Stimulated activated CD8-positive, alpha-beta memory T cell treated with anti-CD3 and anti-CD28 coated beads, Interleukin-15, amount 100 ng/mL, for 24 hours (primary cell): ENCODE measurements at places on chromosomes 6 and 20.

- no peak for DNase-seq
Observed at GRCh38 chr6:22647719-22648118, 78.4 kb downstream of the HDGFL1 start.

DNA sequence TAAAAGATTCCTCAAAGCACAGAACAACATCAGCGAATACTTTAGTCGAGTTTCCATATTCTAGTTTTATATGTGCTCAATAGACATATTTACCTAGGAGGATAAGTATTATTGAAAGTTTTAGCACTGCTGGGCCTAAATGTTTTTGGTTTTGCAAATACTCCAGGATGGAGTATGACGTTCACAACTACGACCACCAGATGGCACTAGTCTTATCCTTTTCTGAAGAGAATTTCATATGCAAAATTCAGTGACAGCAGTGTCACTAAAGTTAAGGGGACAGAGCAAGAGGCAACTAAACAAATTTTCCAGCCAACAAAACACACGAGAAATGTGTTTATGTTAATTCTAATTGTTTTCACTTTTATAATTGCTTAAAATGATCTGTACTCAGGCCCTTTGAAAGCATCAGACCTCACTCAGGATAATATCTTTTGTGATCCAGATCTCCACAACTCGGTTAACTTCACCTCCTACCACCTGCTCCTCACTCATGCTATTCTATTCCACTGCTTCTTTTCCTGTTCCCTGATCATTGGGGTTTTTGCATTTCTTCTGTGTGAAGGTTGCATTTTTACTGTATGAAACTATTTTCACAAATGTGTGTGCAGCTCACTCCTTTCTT lies 220.8 kb downstream of the TRDN start:
- no peak for DNase-seq

DNA sequence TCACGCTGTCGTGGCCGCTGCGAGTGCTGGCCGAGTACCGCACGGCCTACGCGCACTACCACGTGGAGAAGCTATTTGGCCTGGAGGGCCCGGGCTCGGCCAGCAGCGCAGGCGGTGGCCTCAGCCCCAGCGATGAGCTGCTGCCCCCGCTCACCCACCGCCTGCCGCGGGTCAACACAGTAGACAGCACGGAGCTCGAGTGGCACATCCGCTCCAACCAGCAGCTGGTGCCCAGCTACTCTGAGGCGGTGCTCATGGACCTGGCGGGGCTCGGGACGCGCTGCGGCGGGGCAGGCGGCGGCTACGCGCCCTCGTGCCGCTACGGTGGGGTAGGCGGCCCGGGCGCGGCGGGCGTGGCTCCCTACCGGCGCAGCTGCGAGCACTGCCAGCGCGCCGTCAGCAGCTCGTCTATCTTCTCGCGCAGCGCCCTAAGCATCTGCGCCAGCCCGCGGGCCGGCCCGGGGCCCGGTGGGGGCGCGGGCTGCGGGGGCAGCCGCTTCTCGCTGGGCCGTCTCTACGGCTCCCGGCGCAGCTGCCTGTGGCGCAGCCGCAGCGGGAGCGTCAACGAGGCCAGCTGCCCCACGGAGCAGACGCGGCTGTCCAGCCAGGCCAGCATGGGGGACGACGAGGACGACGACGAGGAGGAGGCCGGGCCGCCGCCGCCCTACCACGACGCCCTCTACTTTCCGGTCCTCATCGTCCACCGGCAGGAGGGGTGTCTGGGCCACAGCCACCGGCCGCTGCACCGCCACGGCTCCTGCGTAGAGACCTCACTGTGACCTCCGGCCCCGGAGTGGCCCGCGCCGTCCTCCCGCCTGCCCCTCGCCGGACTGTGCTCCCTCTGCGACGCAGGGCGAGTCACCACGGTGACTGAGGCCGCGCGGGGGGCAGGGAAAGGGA lies 5.7 kb downstream of the TMEM151B start:
- DNase-seq = no peak

DNA sequence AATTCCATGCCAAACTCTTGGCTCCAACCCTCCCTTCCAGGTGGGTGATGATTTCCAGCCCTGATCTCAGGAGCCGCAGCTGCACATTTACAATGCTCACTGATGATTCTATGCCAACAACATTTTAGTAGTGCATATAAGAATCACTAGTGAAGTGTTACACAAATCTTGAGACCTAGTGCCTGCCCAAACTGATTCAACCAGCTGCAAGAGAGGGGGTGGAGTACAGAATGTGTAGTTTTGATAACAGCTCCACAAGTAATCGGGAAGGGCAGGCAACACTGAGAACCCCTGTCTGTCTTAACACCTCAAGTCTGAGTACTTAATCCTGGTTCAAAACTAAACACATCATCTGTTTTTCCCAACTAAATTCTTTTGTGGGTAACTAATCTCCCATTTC lies 91.7 kb downstream of the PRDM1 start:
- no peak for DNase-seq

GRCh38 chr20:38190936-38191371 lies 25.9 kb upstream of the TGM2 start:
- no peak for DNase-seq

- no peak for DNase-seq
Observed at GRCh38 chr6:112639391-112639831, 292.3 kb downstream of the RFPL4B start.

- DNase-seq = no peak
Observed at GRCh38 chr20:37114012-37114411, 18.2 kb upstream of the RBL1 start.

DNA sequence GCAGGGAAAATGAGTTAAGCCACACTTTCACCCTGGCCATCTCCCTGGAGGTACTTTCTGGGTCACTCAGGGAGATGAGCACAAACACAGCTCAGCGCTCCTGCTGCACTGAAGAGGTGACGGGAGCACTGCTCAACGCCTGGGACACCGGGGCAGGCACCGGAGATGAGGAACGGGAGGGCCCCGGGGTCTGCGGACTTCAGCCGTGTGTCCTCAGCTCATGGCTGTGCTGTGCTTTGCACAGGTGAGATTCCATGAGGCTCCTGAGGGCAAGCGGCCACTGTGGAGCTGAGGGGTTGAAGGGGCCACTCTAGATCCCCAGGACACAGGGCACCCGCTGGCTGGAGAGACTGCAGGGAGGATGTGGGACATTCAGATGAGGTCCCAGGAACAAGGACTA lies 234.2 kb upstream of the EXOC2 start:
- no peak for DNase-seq

DNA sequence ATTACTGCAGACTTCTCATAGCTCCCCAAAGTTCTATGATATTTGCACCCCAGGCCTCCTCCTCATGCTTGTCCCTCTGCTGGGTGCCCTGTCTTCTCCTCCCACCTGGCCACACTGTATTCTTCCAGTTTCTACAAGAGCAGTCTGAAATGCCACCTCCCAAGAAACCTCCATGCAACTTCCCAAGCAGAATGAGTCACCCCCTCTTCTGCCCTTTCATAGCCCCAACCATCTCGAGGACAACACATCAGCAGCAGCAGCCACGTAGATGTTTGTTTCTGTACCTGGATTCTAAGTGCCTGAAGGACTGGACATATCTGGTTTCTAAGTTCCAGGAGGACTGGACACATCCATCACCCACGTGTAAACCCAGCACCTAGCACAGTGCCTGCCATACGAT lies 6.6 kb upstream of the ULBP2 start:
- DNase-seq = no peak

- no peak for DNase-seq
Observed at GRCh38 chr20:11719153-11719552, 198.5 kb upstream of the BTBD3 start.

DNA sequence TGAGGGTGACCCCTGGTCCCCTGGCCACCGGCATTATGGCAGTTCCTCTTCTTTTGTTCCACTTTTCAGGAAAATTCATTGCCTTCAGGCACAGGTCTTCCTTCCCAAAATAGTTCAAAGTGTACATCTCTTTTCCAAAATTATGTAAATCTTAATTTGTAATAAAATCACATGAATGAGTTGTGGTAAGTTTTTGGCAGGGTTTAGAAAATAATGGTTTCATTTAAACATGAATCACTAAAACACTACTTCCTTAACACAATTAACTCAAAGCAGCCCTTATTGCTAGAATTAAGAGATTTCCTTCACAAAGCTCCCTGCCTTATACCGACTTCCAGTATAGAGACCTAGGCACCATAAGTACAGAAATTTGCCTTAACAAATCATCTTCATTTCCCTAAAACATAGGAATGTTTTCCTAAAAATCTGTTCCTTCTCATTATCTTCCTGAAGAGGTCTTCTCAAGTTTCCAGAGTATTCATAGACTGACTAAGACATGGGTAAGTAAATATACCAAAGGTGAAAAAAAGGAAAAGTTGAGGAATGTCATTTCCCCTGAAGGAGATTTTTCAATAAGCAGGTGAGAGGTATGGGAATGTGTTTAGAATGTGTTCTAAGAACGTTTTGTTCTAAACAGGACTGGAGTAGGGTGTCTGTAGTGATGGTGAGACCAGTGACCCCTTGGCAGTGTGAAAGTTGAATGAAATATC lies 148.2 kb upstream of the CITED2 start:
- no peak for DNase-seq

- no peak for DNase-seq
Observed at GRCh38 chr20:54123587-54124180, 50.1 kb downstream of the CYP24A1 start.

- no peak for DNase-seq
Observed at GRCh38 chr6:139433631-139434419, 59.4 kb upstream of the CITED2 start.

- no peak for DNase-seq
Observed at GRCh38 chr6:18312368-18312767, 48.0 kb upstream of the DEK start.

GRCh38 chr20:17967521-17968365 lies 851 bp downstream of the SNX5 start:
- no peak for DNase-seq

- DNase-seq = no peak
Observed at GRCh38 chr20:44776980-44777379, 31.3 kb downstream of the KCNK15 start.

- no peak for DNase-seq
Observed at GRCh38 chr6:118280210-118280609, 267.9 kb upstream of the PLN start.

DNA sequence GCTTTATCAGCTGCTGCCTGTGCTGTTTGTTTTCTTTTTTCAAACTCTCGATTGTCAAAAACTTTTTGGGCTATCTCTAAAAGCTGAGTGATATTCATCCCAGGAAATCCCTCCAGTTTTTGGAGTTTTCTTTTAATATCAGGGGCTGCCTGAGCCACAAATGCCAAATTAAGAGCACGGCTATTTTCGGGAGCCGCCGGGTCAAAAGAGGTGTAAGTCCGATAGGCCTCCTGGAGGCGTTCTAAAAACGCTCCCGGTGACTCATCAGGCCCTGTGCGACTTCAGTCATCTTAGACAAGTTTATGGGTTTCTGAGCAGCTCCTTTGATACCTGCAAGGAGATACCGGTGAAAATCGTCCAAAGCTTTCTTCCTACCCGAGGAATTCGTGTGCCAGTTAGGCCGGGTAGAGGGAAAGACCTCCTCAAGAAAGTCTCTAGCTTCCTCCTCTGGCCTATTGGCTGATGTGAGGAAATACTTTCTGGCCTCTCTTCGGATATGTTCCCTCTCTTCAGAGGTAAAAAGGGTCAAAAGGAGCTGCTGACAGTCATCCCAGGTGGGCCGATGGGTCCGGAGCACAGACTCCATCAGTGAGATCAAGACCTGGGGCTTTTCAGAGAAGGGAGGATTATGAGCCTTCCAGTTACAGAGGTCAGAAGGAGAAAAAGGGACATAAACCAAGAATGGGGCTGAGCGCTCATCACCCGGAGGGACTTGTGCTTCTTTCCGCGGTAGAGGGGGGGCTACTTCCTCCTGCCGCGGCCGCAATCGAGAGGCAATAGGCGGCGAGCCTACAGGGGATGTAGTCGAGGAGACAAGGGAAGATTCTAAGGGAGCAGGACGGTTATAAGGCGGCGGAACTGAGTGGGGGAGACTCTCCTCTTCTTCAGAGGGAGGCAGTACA lies 151.1 kb downstream of the TRIM27 start:
- no peak for DNase-seq

DNA sequence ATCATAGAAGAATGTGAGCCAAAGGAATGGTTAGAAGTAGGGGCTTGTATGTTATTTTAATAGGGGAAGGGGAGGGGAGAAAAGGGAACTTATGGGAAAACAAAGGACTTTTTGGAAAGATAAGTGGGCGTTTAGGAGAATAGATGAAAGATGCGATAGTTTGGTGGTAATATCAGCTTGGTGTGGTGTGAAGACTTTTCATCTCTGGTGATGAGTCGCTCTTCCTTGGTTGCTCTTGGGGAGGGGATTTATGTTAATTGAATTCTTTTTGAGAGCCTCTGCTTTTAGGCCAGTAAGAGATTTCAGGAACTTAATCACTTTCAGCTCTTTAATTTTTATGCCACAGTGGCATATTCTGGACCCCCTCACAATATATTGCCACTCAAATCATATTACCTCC lies 10.8 kb downstream of the HECA start:
- no peak for DNase-seq

DNA sequence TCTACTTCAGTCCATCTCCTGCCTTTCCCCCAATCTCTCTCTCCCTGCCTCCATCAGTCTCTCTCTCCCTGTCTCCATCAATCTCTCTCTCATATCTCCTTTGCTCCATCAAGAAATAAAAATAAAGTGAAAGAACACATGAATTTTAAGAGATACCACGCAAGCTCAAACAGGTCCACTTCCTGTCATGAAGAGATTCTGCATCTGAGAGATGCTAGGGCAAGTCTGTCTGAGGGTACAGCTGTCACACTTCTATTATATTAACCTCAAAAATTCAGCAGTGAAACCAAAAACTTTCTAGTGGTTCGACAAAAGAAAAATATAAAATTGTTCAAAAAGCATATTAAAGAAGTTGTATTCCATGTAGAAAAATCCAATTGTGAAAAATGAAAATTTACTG lies 296.8 kb upstream of the RSPO3 start:
- no peak for DNase-seq

- DNase-seq = no peak
Observed at GRCh38 chr6:137973201-137973600, 106.1 kb downstream of the TNFAIP3 start.

DNA sequence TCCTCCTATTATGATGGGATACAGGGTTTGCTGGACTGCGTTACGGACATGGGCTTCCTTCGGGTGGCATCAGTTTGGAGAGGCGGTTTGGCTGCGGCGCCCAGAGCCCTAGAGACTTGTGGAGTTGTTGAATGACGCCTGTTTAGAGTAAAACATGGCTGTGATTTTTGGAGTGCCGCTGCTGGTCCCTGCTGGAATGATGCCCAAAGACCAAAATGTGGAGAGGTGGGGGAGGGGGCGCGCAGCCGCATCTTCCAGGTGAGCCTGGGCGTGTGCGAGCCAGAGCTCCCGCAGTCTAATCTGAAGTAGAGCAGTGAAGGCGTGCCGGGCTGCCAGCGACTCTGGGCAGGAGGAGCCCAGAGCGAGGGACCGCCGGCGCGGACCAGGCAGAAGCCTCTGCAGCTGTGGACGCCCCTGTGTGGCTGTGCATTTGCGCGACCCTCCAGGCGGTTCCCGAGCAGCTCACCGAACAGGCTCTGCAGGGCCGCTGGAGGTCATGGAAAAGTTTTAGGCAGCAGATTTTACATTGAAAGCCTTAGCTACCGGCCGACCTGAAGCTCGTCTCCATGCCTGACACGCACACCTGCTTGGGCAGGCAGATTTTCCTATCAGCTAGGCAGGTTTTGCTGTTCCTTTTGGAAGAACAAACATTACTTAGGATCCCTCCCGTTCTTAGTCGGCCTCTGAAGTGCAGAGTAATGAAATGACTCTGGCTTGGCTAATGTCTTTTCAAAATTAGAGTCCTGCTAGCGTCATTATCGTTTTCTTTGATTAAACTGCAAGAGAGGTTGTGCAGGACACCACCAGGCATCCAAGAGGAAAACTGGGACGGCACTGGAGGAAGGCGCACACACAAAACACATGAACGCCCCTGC lies 298.2 kb downstream of the PHACTR1 start:
- DNase-seq = no peak

GRCh38 chr6:802701-803100 lies 109.8 kb upstream of the EXOC2 start:
- DNase-seq = no peak
